Fibroblast of lung (primary cell): ENCODE measurements at places on chromosomes 11 and 22.
A peak's percentile ranks its signal among the peaks of the same experiment; 100 is the strongest.

GRCh38 chr11:119322360-119322739, 5.4 kb upstream of the MCAM start:
- DNase-seq, result no peak

DNA sequence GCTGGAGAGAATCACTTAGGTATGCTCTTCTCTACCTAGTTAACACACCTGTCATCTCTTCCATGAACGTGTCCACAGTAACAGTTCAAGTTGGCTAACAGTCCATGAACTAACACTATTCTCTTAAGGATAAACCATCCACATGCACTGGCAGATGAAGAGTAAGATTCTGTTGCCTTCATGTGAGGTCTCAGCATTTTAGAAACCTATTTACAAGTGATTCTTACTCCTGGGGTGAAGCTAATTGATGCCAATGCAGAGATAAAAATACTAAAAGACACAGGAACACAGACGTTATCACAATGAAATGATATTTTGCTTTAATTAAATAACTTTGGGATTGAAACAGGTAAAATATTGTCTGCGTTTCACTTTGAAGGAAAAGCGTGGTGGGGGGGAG, 1.3 kb downstream of the LRRC4C start:
- DNase-seq, result no peak

DNA sequence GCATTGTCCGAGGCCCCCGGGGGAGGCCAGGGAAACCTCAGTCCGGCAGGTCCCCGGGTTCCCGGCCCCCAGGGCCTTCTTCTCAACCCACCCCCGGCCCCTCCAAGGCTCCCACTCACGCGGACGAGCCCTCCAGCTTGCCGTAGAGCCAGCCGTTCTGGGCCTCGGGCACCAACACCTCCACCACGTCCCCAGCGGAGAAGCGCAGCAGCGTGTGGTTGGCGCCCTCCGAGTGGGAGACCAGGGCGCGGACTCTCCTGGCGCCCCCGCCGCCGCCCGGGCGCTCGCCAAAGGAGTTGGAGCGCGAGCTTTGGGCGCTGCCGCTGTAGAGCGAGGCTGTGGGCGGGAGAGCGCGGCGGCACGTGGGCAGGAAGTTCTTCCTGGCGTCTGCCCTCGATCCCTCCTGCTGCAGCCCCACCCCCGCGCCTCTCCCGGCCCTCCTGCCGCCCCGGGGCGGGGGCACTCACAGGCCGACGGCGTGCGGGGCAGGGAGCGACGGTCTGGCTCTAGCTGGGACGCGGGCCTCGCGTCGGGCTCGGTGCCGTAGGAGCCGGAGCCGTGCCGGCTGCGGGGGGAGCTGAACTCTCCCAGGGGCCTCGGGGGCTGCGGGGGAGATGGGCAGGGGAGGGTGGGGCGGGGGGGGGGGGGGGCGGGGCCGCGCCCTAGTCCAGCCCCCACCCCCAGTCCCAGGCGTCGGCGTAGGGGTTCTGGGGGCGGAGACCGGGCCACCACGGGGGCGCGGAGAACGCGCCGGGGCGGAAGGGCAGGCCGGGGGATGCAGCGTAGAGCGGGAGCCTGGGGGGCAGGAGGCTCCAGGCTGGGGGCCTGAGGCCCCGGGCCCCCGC, 4.9 kb upstream of the SLC16A8 start:
- no peak for DNase-seq

DNA sequence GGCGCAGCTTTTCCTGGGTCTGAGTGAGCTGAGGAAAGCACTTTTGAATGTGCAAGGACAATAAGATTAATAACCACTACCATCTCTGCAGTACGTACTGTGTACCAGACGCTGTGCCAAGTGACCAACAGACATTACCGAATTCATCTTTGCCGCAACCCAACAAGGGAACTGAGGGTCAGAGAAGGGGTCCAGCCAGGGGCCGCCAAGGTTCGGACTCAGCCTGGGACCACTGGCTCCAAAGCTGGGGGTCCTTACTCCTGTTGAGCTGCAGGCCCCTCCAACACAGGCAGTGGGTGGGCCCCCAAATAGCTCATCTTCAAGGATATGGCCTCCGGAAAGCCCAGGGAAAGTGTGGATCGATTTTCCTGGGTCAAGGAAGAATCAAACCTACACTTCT, 55.0 kb upstream of the EMID1 start:
- DNase-seq, result no peak

DNA sequence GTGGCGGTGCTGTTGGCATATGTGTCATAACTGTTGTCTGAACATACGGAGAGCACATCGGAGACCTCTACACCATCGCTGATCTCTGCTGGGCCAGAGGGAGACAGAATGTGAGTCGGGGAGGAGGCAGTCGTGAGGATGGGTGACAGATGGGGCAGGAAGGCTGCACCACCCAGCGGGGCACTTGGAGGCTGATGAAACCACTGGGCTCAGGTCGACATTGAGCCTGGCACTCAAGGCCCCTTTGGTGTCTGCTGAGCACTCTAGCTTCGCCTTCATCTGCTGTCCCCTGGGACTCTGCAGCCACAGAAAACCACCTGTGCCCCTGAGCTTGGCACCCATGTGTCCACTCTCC, 2.5 kb upstream of the KLHL35 start:
- DNase-seq, result no peak

- peak; percentile 63 for DNase-seq
These were observed 6.3 kb downstream of the TCP11L1 start for GRCh38 chr11:33045551-33046255.

- DNase-seq, result no peak
These were observed 658 bp downstream of the C11orf71 start for GRCh38 chr11:114399490-114400215.

- DNase-seq, result no peak
These were observed 72.7 kb upstream of the ARFGAP3 start for GRCh38 chr22:42929838-42930155.
